Left ventricle myocardium inferior (tissue), 1 donor: ENCODE measurements at places on chromosomes 12 and 14. TPM values are rescaled to one million over a fixed set of nuclear protein-coding genes. Genes with fewer than 3 reads are reported as not detected.

GRCh38 chr12:77324763-77325468 is 259.5 kb upstream of the E2F7 start:
- peak; percentile 76 for DNase-seq

DNA sequence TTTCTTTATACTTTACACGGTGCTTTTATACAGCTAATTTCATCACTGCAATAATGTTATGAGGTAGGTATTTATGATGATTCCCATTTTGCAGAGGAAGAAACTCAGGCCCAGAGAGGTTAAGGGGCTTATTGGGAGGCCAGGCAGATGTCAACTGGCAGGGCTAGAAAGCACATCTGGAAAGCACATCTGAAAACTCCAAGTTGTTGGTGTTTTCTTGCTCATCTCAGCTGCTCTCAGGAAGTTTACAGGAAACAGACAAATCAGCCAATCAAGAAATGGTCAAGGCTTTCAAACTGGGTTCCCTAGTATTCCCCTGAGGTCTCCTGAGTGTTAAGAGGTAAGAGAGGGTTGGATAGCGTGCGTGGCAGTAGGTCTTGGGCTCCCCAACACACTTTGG is 124.1 kb upstream of the MED13L start:
- DNase-seq: no peak

DNA sequence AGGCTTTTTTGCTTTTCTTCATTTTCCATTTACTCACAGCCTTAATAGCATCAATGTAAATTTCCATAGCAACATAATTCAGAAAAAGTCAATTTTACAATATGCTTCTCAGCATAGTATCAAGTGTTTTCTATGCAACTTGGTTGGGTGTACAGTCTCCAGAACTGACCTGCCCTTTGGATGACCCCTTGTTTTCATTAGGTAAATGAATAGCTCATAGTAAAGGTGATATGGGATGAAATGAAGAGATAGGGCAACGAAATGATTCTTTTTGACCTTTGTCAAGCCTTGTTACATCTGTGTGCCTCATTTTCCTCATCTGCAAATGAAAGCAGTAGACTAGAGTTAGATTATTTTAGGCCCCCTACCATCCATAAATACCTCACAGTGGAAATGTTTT is 1081.0 kb downstream of the TMTC2 start:
- no peak for DNase-seq

DNA sequence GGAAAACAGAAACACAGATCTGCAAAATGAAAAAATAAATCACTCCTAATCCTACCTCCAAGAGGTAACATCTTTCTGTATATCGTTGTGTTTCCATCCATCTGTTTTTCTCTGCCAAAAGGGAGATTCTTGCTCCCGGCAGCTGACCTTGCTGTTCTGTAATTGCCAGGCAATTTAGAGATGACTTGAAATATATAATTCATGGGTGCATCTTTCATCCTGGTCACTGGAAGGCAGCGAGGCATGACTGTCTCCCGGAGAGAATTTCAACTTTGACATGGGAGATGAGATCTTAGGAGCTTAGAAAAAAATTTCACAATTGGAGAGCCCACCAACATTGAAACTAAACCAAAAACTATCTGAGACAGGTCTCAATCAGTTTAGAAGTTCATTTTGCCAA is 53.0 kb downstream of the WSCD2 start:
- no peak for DNase-seq

- no peak for DNase-seq
Observed at GRCh38 chr14:68759017-68759560, 33.8 kb downstream of the ZFP36L1 start.

- DNase-seq: no peak
Observed at GRCh38 chr12:22415342-22416309, 81.1 kb upstream of the ST8SIA1 start.

- DNase-seq: peak; percentile 41
Observed at GRCh38 chr12:121110211-121110940, 22.3 kb upstream of the P2RX7 start.

- no peak for DNase-seq
Observed at GRCh38 chr12:12180575-12180974, 86.3 kb downstream of the LRP6 start.

DNA sequence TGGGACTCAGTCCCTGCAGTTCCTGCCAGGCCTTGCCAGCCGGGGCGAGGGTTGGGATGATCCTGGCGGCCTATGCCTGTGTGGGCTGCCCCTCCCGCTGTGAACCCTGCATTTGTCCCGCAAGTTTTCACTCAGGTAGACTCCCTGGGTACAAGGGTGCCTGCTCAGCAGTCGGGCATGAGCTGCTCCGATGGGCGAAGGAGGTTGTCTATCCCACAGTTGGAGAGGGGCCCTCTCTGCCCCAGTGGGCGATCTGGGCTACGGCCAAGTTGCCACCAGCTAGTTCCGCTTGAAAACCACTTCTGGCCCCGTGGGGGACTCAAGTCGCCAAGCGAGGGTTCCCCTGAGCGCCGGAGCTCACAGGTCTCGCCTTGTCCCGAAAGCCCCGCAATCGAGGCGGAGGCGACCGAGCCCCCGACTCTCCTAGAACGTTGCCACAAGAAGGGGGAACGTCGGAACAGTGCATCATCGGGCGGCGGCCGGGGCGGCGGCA is 365 bp upstream of the TPI1 start:
- no peak for DNase-seq

DNA sequence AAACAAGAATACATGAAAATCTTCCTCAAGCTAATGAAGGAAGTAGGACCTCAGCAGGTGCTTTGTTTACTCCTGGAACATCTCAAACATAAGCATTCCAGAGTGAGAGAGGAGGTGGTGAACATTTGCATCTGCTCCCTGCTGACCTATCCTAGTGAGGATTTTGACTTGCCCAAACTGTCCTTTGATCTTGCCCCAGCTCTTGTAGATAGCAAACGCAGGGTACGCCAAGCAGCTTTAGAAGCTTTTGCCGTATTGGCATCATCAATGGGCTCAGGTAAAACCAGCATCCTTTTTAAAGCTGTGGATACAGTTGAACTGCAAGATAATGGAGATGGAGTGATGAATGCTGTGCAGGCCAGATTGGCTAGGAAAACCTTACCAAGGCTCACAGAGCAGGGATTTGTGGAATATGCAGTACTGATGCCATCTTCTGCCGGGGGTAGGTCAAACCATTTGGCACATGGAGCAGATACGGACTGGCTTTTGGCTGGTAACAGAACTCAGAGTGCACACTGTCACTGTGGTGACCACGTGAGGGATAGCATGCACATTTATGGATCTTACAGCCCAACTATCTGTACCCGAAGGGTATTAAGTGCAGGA is 1.9 kb downstream of the TOGARAM1 start:
- DNase-seq: no peak

- no peak for DNase-seq
Observed at GRCh38 chr12:46675736-46676135, 150.1 kb downstream of the SLC38A4 start.

DNA sequence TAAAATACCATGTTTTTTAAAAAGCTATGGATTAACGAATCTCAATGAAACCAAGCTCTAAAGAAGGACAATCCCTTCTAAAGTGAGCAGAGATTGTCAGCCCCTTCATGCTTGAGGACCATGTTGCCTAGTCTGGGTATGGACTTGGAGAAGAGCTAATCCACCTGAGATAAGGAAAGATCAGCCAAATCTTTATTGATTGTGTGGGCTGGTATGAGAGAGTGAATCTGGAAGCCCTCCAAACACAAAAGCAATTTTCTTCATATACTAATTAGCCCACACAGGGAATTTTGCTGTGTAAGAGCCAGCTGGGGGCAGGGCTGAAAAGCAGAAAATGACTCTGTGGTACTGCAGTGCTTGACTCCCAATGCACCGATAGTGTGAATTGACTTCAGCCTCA is 47.4 kb upstream of the DICER1 start:
- DNase-seq: no peak

FOXN3 gene
- 120 TPM for total RNA-seq

NEUROD4 gene
- total RNA-seq: not detected

CIROP gene
- total RNA-seq: not detected

CCDC198 gene
- not detected for total RNA-seq

ACOT6 gene
- total RNA-seq: not detected

HVCN1 gene
- total RNA-seq: 11.5 TPM

CIDEB gene
- 3.1 TPM for total RNA-seq

TRMT5 gene
- 6.7 TPM for total RNA-seq

SOCS4 gene
- 18.1 TPM for total RNA-seq

BMAL2 gene
- total RNA-seq: 1.5 TPM

TCL1B gene
- total RNA-seq: not detected
